Activated CD4-positive, alpha-beta memory T cell treated with anti-CD3 and anti-CD28 coated beads, Interleukin-2, amount 10 ng/mL, durations not matched to agents 7 days and 5 days (primary cell): ENCODE measurements at places on chromosomes 7 and 10. TPM values are rescaled to one million over a fixed set of nuclear protein-coding genes. Genes with fewer than 3 reads are reported as not detected.
A peak's percentile ranks its signal among the peaks of the same experiment; 100 is the strongest.

- no peak for DNase-seq
- H3K4me1 ChIP-seq, result no peaks in the 10 kb centered on the region
- H3K27ac ChIP-seq, result no peak overlapping the region
- no peak overlapping the region for H3K4me3 ChIP-seq
- H3K36me3 ChIP-seq, result no peaks in the 10 kb centered on the region
These were observed 41.9 kb downstream of the NPVF start for GRCh38 chr7:25186436-25186835.

- no peak overlapping the region for H3K4me3 ChIP-seq
- H3K27ac ChIP-seq, result no peak overlapping the region
- H3K4me1 ChIP-seq, result no peaks in the 10 kb centered on the region
These were observed 6.1 kb upstream of the SH3PXD2A start for GRCh38 chr10:103861505-103861904.

DNA sequence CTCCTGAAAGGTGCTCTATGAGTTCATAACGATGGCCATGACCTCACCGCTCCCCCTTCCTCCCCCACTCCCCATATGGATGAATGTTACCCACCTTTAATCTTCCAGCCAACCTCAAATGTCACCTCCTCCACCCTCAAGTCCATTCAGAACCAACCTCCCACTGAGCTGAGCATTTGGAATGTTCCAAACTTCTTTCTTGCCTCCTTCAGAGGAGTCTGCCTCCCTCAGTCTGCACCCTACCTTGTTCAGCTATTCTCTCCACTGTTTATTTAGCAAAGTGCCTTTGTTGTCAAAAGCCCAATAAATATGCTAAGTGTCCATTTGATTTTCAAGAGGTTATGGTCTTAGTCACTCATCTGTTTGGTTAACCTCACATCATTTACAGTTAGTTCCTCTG, 22.9 kb upstream of the MTPAP start:
- no peak overlapping the region for H3K27ac ChIP-seq
- no peaks in the 10 kb centered on the region for H3K36me3 ChIP-seq
- no peak overlapping the region for H3K4me3 ChIP-seq
- H3K27me3 ChIP-seq, result peaks cover 6% of the 10 kb centered on the region
- no peak for DNase-seq

- no peak overlapping the region for H3K27ac ChIP-seq
- H3K27me3 ChIP-seq, result no peaks in the 10 kb centered on the region
- H3K36me3 ChIP-seq, result peaks cover 2% of the 10 kb centered on the region
- DNase-seq, result no peak
- H3K4me1 ChIP-seq, result peaks cover 3% of the 10 kb centered on the region
- no peak overlapping the region for H3K4me3 ChIP-seq
These were observed 16.9 kb downstream of the BET1 start for GRCh38 chr7:93987297-93987696.

GRCh38 chr7:55055479-55055878, 36.7 kb downstream of the EGFR start:
- H3K4me3 ChIP-seq, result no peak overlapping the region
- H3K27ac ChIP-seq, result no peak overlapping the region
- H3K27me3 ChIP-seq, result peaks cover 3% of the 10 kb centered on the region
- no peaks in the 10 kb centered on the region for H3K36me3 ChIP-seq

- H3K4me1 ChIP-seq, result no peaks in the 10 kb centered on the region
- no peak overlapping the region for H3K4me3 ChIP-seq
- no peak overlapping the region for H3K27ac ChIP-seq
- DNase-seq, result no peak
- no peaks in the 10 kb centered on the region for H3K36me3 ChIP-seq
- no peaks in the 10 kb centered on the region for H3K27me3 ChIP-seq
These were observed 238.5 kb upstream of the KMT2E start for GRCh38 chr7:104775531-104775930.

DNA sequence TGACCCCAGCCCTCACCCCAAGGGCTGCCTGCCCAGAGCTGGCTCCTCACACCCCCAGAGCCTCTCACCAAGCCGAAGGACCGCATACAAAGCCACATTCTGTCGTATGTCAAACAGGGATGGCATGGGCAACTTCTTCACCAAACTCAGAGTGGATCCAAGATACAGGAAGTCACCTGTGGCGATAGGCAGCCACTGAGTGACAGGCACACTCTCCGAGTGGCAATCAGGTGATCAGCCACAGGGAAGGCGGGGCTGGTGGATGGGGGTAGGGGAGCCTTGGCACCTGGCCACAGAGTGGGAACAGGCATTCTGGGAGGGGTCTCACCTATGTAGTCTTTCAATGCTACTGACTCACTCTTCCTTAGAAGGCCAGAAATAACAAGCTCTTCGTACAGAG, 7.1 kb upstream of the ASB10 start:
- H3K36me3 ChIP-seq, result no peaks in the 10 kb centered on the region
- H3K4me1 ChIP-seq, result peaks cover 4% of the 10 kb centered on the region
- DNase-seq, result no peak
- no peak overlapping the region for H3K27ac ChIP-seq
- H3K4me3 ChIP-seq, result no peak overlapping the region
- H3K27me3 ChIP-seq, result peaks cover 13% of the 10 kb centered on the region

GRCh38 chr10:121949049-121949448, 21.2 kb upstream of the ATE1 start:
- H3K4me1 ChIP-seq, result no peaks in the 10 kb centered on the region
- peaks cover 2% of the 10 kb centered on the region for H3K36me3 ChIP-seq
- H3K4me3 ChIP-seq, result no peak overlapping the region
- no peak overlapping the region for H3K27ac ChIP-seq
- DNase-seq, result no peak
- no peaks in the 10 kb centered on the region for H3K27me3 ChIP-seq

DNA sequence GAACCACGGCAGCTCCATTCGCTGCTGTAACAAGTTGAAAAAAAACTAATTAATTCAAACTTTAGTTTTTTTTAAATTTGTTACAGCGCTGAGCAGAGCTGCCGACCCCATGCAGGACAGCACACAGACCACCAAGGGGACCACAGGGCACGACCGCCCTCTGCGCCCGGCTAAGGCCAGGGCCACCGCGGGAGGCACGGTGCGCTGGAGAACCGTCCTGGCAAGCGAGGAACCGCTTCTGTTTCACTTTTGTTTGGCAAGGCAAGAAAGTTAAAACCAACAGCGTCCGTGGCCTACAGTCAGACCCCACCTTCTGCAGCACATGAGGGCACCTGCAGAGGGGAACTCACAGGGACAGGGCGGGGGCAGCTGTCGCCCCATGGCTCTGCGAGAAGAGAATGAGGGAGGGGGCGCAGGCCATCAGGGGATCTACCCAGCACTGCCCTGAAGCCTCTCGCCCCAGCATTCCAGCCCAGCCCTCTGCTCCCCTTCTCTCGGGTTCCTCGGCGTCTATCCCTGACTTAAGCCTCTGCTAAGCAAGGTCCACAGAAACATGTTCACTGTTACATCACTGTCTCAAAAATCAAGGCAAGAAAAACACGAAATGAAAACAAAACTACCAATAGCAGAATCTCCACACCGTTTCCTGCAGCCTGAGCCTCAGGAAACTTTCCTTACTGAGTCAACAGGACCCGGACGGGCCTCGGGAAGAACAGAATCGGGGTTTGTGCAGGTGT, 204.4 kb downstream of the DIP2C start:
- DNase-seq, result peak; percentile 42
- peaks cover 10% of the 10 kb centered on the region for H3K4me1 ChIP-seq
- H3K27ac ChIP-seq, result peak overlapping the region; percentile 87
- H3K36me3 ChIP-seq, result no peaks in the 10 kb centered on the region
- peak overlapping the region; percentile 78 for H3K4me3 ChIP-seq
- no peaks in the 10 kb centered on the region for H3K27me3 ChIP-seq

- H3K27ac ChIP-seq, result no peak overlapping the region
- H3K4me1 ChIP-seq, result no peaks in the 10 kb centered on the region
- no peak overlapping the region for H3K4me3 ChIP-seq
- no peaks in the 10 kb centered on the region for H3K36me3 ChIP-seq
- no peak for DNase-seq
These were observed 31.3 kb upstream of the INSYN2A start for GRCh38 chr10:127227663-127228062.

- H3K27me3 ChIP-seq, result no peaks in the 10 kb centered on the region
- no peak for DNase-seq
- H3K27ac ChIP-seq, result no peak overlapping the region
- no peak overlapping the region for H3K4me3 ChIP-seq
- H3K36me3 ChIP-seq, result peaks cover 15% of the 10 kb centered on the region
- H3K4me1 ChIP-seq, result peaks cover 5% of the 10 kb centered on the region
These were observed 73.4 kb downstream of the SGMS1 start for GRCh38 chr10:50550291-50550839.

DNA sequence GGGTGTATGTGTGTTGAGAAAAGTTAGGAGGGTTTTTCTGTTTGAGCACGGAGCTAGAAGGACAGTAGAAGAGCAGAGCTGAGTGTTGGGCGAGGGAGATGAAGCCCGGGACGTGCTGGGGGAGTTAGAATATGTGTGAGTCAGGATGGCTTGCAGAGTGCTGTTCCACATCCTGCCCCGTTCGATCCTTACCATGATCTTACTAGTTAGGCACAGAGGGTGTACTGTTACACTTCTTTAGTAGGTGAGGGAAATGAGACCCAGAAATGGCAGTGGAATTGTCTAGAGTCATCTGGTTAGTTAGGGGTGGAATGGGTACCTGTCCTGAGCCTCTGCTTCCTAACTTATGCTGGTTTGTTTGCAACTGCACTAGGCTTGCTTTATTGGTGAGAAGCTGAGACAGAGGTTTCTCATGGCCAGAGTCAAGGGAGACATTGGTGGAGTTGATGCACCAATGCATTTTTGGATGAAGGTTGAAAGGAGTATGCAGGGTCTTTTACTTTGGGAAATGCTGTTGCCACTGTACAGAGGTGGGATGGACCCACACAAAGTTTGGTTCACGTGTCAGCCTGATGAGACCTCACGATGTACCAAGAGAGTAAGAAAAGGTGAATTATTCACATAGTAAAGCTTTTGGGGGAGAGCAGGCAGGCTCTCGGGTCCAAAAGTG, 42.4 kb downstream of the CCNY start:
- H3K27me3 ChIP-seq, result no peaks in the 10 kb centered on the region
- no peak overlapping the region for H3K4me3 ChIP-seq
- no peak for DNase-seq

DNA sequence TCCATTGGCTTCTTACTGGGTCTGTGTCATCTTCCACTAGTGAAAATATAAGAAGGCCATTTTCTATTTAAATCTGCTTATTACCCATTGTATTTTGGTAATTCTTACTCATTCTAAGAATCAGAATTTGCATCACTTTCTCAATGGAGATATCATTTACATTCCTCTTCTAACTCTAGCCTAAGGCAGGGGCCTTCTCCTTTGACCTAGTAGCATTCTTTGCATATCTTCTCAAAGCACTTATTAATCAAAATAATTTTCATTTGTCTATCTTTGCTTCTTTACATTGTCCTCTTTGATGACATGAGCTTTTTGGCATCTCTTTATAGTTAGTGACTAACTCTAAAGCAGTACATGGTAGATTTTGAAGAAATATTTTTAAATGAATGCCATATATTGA, 400.9 kb upstream of the SEMA3D start:
- no peak for DNase-seq
- no peaks in the 10 kb centered on the region for H3K36me3 ChIP-seq
- H3K27ac ChIP-seq, result no peak overlapping the region
- no peaks in the 10 kb centered on the region for H3K27me3 ChIP-seq

- H3K27me3 ChIP-seq, result no peaks in the 10 kb centered on the region
- H3K4me3 ChIP-seq, result no peak overlapping the region
- H3K27ac ChIP-seq, result no peak overlapping the region
- peaks cover 7% of the 10 kb centered on the region for H3K4me1 ChIP-seq
These were observed 52.1 kb upstream of the ZNF438 start for GRCh38 chr10:31083765-31084184.

- H3K4me1 ChIP-seq, result no peaks in the 10 kb centered on the region
- no peaks in the 10 kb centered on the region for H3K27me3 ChIP-seq
- H3K4me3 ChIP-seq, result no peak overlapping the region
- no peaks in the 10 kb centered on the region for H3K36me3 ChIP-seq
These were observed 326.0 kb upstream of the MTPN start for GRCh38 chr7:136303162-136303561.

- no peaks in the 10 kb centered on the region for H3K36me3 ChIP-seq
- DNase-seq, result no peak
- H3K27me3 ChIP-seq, result no peaks in the 10 kb centered on the region
- no peaks in the 10 kb centered on the region for H3K4me1 ChIP-seq
- H3K4me3 ChIP-seq, result no peak overlapping the region
- H3K27ac ChIP-seq, result no peak overlapping the region
These were observed 45.9 kb downstream of the ZNF503 start for GRCh38 chr10:75355706-75356105.

DNA sequence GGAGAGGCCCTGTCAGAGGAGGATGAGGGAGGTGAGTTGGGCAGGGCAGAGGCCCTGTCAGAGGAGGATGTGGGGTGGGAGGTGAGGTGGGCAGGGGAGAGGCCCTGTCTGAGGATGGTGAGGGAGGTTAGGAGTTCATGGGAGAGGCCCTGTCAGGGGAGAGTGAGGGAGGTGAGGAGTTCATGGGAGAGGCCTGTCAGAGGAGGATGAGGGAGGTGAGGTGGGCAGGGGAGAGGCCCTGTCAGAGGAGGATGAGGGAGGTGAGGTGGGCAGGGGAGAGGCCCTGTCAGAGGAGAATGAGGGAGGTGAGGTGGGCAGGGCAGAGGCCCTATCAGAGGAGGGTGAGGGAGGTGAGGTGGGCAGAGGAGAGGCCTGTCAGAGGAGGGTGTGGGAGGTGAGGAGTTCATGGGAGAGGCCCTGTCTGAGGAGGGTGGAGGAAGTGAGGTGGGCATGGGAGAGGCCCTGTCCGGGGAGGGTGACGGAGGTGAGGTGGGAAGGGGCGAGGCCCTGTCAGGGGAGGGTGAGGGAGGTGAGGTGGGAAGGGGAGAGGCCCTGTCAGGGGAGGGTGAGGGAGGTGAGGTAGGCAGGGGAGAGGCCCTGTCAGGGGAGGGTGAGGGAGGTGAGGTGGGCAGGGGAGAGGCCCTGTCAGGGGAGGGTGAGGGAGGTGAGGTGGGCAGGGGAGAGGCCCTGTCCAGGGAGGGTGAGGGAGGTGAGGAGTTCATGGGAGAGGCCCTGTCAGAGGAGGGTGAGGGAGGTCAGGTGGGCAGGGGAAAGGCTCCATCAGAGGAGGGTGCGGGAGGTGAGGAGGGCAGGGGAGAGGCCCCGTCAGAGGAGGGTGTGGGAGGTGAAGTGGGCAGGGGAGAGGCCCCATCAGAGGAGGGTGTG, 73.7 kb downstream of the INPP5A start:
- H3K36me3 ChIP-seq, result peaks cover 3% of the 10 kb centered on the region
- DNase-seq, result no peak
- no peak overlapping the region for H3K27ac ChIP-seq
- H3K4me3 ChIP-seq, result no peak overlapping the region

DNA sequence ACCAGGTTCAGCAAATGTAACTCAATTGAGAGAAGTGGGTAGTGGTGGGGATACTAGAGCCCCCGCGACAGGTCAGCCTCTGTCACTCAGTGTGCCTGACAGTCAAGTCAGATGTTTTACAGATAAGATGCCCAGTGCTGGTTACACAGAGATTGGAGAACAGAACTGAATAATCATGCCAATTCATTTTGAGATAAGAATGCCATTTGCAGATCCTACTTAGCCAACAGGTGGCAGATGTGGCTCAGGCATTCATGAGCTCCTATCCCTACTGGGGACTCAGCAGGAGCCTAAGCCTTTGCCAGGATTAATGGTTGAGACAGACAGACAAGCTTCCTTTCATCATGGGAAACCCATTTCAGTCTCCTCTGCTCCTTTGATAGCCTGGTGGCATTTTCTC, 137.8 kb downstream of the MAPK8 start:
- H3K4me1 ChIP-seq, result no peaks in the 10 kb centered on the region
- no peak overlapping the region for H3K27ac ChIP-seq
- H3K36me3 ChIP-seq, result no peaks in the 10 kb centered on the region
- no peak overlapping the region for H3K4me3 ChIP-seq

CYP3A7 gene
- not detected for total RNA-seq

CRHR2 gene
- total RNA-seq, result not detected

AKR1B15 gene
- not detected for total RNA-seq

PTF1A gene
- total RNA-seq, result not detected

GALNT11 gene
- total RNA-seq, result 17.8 TPM

PTPRN2 gene
- 4.8 TPM for total RNA-seq

PRLHR gene
- not detected for total RNA-seq

SEMA3C gene
- total RNA-seq, result not detected

C10orf62 gene
- total RNA-seq, result not detected
